ENCODE measurements at places on chromosomes 11 and 22.

DNA sequence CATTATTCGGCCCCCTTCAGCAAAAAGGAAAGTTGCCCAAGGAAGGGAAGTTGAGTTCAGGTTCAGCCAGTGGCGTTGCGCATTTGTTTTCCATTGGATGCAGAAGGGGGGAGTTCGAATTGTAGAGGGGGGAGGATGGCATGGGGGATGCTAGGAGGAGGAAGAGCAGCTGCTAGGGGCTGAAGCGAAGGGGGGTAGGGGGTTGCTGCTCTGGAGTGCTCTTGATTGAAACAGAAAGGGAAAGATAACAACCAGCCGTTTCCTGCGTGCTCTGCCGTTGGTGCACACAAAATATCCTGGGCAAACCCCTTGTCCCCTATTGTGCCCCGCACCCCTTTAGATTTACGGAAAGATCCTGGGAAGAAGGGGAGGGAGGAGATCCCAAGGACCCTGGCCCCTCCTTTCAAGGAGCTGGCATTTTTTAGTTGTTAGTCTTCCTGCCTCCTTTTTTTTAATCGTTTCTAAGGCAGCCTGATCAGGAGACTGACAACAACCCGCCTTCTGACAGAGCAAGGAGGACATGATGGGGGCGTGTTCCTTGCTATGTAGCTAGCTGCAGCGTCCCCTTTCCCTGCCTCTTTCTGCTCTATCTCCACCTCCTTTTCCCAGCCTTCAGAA is 2.1 kb downstream of the KMT2A start:
- DNase-seq: no peak

DNA sequence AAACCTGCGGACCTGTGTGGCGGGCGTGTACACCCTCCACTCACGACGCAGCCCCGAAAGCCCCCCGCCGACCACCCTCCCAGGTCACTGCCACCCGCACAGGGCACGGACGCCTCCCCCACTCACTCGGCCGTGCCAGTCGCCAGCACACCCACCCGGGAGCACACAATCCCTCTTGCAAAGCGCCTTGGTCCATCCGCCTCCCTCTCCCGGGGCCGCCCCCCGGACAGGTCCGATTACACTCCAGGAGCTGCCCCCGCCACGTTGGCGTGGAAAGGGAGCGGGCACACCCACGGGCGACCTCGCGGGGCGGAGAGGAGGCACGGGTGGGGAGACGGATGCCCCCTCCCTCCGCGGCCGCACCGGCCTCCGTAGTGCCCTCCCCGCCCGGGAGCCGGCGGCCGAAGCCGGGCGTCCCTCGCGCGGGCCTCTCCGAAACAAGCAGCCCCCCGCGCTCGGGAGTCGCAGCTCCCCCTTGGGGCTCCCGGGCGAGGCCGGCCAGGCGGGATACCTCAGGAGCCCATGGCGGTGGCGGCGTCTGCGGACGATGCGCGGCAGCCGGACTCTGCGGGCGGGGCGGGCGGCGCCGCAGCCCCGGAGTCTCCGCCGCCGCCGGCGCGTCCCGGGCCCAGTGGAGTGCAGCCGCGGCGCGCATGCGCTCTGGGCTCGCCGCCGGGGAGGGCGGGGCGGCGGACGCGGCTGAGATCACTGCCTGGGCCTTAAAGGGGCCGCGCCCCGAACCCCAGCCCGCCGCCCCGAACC is at the start of gene TMEM184B:
Gene TMEM184B, minus strand, starts transcription at position 638 of the 762 bp plus-strand sequence. CDS start 25,049 bp downstream, outside the sequence.
- DNase-seq: peak; percentile 71

DNA sequence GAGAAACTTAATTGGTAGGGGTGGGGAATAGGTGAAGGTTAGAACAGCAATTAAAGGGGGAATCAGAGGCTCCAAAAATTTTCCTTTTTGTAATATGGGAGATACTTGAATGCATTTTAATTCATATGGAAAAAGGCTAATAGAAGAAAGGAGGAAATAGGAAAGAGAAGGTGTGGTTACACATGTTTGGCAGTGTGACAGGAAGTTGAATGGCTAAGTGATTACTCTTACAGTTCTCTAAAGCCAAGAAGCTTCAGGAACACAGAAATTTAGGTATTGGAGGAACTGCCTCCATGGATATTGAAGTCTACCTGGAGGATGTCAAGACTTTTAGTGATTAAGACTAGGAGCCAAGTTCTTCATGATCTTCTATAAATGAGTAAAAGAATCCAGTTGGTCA is 6.3 kb downstream of the NXPE2 start:
- no peak for DNase-seq

- DNase-seq: no peak
These were observed 141.0 kb downstream of the ARHGAP42 start for GRCh38 chr11:100827934-100828661.

- DNase-seq: no peak
These were observed 32.6 kb downstream of the SHANK3 start for GRCh38 chr22:50705219-50705691.

- DNase-seq: no peak
These were observed 83.6 kb upstream of the PPARA start for GRCh38 chr22:46066691-46067090.

DNA sequence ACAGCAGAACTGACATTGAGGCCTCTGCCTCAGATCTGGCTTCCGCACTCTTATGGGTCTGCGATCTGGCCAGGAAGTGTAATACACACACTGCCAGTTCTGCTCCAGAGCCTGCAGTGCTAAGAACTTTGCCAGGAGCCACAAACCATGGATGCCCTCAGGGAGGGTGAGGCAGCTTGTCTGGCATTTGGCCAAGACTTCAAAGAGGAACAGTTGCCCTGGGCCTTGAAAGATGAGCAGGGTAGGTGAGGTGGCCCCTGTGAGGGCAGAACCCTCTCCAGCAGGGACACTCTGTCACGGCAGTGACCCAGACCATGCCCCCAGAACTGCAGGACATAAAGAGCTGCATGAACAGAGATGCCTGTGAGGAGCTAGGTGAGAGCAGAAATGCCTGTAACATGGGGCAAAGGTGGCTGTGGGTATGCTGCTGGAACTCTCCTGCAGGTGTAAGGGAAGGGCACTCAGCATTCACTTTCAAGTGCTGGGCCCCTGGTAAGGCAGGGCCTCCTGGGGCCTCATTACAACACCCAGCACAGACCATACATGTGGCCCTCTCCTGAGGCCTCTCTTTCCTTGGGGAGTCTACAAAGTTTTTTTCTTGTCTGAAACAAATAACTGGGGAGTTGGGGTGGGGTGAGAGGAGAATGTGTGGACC is 47.3 kb downstream of the NEU3 start:
- DNase-seq: no peak

- no peak for DNase-seq
These were observed 564 bp upstream of the ANO1 start for GRCh38 chr11:70077411-70078094.

- no peak for DNase-seq
These were observed 52.8 kb upstream of the RRAS2 start for GRCh38 chr11:14411818-14412217.

GRCh38 chr11:59923813-59924212 is 14.4 kb upstream of the OOSP1 start:
- DNase-seq: no peak

DNA sequence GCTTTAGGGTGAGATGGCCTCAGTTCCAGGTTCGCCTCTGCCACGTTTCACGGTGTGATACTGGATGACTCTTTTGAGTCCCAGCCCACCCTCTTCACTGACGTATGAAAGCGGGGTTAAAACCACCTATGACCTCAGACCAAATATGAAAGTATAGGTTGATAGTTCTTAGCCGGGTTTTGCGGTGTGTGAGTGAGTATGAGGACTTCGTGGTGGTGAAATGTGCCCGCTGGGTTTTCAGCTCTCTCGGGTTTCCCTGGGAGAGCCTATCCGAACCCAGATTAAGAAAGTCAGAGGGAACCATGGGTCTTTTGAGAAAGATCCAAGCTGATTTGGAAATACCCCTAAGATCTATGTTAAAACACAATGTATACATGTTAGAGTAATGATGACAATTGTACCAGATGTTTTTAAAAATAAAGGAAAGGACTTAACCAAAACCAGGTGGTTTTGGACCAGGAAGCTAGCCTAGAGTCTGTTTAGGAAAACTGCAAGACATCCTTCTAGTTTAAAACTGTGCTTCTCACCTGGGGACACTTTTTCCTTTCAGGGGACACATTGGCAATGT is 25.8 kb upstream of the ST3GAL4 start:
- no peak for DNase-seq

- no peak for DNase-seq
These were observed 163.8 kb downstream of the CWF19L2 start for GRCh38 chr11:107293677-107294344.

DNA sequence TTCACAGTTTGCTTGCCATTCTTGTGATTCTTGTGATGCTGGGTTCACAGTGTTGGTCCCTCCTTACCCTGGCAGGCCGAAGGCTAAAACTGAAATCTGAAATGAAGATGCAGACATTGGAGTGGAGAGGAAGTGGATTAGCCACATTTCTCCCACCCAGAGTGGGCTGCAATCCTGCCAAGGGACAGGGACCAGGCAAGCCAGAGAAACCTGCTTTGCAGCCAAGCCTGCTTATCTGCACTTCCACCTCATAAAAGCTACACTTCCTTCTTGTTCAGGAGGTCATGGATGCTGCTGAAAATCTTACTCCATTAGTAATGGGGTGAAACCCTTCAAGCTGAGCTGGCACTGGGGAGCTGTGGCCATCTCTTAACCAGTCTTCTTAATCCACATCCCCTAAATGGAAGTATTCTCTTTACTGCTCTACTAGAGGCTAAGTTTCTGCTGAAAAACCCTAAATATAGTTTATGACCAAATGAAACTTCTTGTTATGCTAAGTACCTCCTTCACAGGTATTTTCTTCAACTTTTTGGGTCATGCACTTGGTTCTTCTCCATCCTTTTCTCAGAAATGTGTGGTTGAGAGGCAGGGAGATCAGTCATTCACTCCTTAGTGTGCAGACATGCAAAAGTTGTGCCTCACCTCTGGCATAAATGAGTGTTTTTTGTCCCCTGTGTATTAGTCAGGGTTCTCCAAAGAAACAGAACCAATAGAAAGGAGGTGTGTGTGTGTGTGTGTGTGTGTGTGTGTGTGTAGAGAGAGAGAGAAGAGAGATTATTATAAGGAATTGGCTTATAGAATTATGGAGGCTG is 133.9 kb upstream of the BMAL1 start:
- no peak for DNase-seq

GRCh38 chr11:61106296-61106695 is 4.0 kb downstream of the CD5 start:
- DNase-seq: no peak

DNA sequence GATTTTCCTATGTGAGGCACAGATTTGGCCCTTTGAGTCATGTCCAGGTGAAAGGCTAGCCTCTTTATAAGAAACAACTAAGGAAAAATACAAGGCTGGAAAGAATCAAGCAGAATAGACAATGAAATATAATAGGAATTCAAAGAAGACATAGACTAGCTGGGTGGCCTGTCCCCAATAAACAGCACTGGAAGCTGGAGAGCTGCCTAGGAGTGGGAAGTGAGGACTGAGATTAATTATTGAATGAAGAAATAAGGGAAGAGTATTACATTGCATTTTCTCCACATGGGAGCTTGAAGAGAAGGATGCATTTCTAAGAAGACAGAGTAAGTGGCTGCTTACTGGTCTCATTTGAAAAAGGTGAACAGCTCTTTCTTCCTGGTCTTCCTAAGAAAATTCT is 100.0 kb downstream of the CCDC34 start:
- no peak for DNase-seq

DNA sequence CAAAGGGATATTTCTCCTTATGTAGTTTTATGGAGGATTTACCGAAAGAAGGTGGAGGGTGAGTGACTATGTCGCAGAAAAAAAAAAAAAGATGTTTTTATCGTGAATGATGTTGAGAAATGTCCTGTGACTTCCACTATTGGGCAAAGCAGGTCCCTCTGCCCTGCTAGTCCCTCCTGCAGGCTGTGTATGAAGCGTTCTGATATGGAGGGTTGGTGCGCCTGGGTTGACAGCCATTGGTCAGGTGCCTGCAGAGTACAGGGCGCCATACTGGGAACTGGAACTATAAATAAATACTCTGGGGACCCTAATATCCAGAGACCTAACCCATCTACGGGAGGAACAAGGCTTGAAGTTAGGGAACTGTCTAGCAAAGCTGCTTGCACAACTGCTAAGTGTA is 1.5 kb downstream of the IL17RA start:
- DNase-seq: no peak

DNA sequence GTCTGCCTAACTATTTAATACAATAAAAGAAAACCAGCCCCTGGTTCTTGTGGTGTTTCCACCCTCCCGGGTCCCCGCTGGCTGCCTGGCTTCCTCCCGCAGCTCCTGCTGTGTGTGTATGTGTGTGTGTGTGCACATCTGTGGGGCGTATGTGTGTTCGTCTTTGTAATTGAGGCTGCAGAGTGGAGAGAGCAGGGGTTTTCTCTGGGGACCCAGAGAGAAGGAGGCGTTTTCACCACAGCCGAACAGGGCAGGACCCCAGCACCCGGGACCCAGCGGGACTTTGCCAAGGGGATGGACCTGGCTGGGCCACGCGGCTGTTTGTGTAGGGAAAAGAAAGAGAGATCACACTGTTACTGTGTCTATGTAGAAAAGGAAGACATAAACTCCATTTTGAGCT is 42.7 kb downstream of the IGLL1 start:
- DNase-seq: no peak

GRCh38 chr22:49013707-49014106 is 814.0 kb downstream of the BRD1 start:
- DNase-seq: no peak

DNA sequence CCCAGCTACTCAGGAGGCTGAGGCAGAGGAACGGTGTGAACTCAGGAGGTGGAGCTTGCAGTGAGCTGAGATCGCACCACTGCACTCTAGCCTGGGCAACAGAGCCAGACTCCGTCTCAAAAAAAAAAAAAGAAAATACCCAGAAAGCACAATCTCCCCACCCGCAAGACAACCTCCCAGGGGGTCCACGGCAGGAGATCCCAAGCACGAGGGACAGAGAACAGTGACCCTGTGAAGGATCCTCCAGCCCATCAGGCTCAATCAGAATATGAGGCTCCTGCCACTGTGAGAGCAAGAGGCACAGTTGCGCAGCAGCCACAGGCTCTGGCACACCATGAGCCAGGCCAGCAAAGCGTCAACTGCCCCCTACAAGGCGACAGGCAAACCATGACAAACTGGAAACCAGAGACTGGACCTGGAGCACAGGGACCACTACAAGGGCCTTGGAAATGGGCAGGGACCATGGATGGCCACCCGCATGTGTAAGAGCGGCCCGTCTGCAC is 164.8 kb upstream of the GRK3 start:
- no peak for DNase-seq

DNA sequence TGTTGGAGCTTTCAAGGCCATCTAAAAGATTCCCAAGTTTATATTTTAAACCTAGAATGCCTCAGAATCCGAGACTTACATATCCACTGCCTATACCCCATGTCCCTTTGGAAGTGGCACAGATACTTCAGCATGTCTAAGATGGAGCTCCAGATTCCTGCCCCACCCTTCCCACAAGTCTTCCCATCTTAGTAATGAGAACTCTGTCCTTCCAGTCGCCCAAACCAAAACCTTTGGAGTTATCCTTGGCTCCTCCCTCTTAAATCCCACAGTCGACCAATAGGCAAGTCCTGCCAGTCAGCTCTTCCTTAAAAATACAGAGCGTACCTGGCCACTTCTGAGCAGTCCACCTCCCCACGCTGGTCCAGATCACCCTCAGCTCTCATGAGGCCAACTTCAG is 4.3 kb downstream of the POLD4 start:
- DNase-seq: no peak

GRCh38 chr11:42239188-42239587 is 779.7 kb upstream of the LRRC4C start:
- no peak for DNase-seq

GRCh38 chr22:47630741-47631534 is 868.5 kb downstream of the TBC1D22A start:
- no peak for DNase-seq

Measured in activated CD8-positive, alpha-beta memory T cell treated with anti-CD3 and anti-CD28 coated beads for 48 hours (primary cell).